Astrocyte (in vitro differentiated cells and primary cell): ENCODE measurements at places on chromosomes 11 and 22. TPM values are rescaled to one million over a fixed set of nuclear protein-coding genes. Genes with fewer than 3 reads are reported as not detected.

Gene CRYBB2
- not detected in 2 replicates for total RNA-seq

Gene MACROD1
- total RNA-seq, result 3.4 and 5.1 TPM in 2 replicates

Gene ZC3H12C
- 10.4 and 12.0 TPM in 2 replicates for total RNA-seq

Gene SLC22A8
- total RNA-seq, result not detected in 2 replicates

Gene FOLR1
- total RNA-seq, result 3.2 and 3.6 TPM in 2 replicates

Gene OR2D2
- total RNA-seq, result 0.39 TPM in 1 of 2 replicates, not detected in the other

Gene SMTNL1
- total RNA-seq, result not detected in 2 replicates

Gene JHY
- 2.7 and 3.9 TPM in 2 replicates for total RNA-seq

Gene GPHA2
- total RNA-seq, result not detected in 2 replicates

Gene SLC43A3
- 13.3 and 16.4 TPM in 2 replicates for total RNA-seq

Gene CADM1
- 414 and 491 TPM in 2 replicates for total RNA-seq

Gene HNRNPUL2
- total RNA-seq, result 39.9 and 40.0 TPM in 2 replicates

Gene CRYAB
- 4.1 and 5.7 TPM in 2 replicates for total RNA-seq

Gene KRTAP5-10
- total RNA-seq, result 0.34 TPM in 1 of 2 replicates, not detected in the other

Gene RAB39A
- 0.67 and 1.5 TPM in 2 replicates for total RNA-seq

Gene BCO2
- total RNA-seq, result 0.48 and 0.62 TPM in 2 replicates

Gene PLAAT5
- 0.36 and 0.50 TPM in 2 replicates for total RNA-seq
